ENCODE measurements at places on chromosomes 6 and 20. TPM values are rescaled to one million over a fixed set of nuclear protein-coding genes. Genes with fewer than 3 reads are reported as not detected.

ZNF292 gene
- 36.9 TPM for total RNA-seq

RBM24 gene
- total RNA-seq, result 6.7 TPM

BMP6 gene
- total RNA-seq, result 0.28 TPM

RAET1L gene
- not detected for total RNA-seq

SYNGAP1 gene
- 1.4 TPM for total RNA-seq

TRIM31 gene
- total RNA-seq, result not detected

GRCh38 chr20:53757472-53757913 lies 163.9 kb upstream of the ZNF217 start:
- no peak for DNase-seq

GRCh38 chr6:89745096-89745495 lies 74.5 kb downstream of the MDN1 start:
- DNase-seq, result no peak

DNA sequence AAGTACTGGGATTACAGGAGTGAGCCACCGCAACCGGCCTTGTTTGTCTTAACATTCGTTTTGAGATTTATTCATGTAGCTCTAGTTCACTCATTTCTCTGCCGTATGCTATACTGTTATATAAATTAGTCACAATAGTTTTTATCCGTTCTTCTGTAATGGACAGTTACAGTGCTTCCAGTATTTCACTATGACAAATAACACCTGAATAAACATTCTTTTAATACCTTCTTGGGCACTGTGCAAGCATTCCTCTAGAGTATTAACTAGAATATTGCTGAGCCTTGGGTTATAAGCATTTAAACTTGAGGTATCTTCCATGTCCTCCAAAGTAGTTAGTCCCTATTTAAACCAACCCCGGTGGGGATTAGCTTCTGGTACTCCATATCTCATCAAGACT lies 45.6 kb downstream of the STK38 start:
- no peak for DNase-seq

GRCh38 chr6:74936886-74937285 lies 269.0 kb downstream of the COL12A1 start:
- peak; percentile 38 for DNase-seq

GRCh38 chr6:28587746-28588075 lies 62.0 kb downstream of the GPX5 start:
- no peak for DNase-seq

DNA sequence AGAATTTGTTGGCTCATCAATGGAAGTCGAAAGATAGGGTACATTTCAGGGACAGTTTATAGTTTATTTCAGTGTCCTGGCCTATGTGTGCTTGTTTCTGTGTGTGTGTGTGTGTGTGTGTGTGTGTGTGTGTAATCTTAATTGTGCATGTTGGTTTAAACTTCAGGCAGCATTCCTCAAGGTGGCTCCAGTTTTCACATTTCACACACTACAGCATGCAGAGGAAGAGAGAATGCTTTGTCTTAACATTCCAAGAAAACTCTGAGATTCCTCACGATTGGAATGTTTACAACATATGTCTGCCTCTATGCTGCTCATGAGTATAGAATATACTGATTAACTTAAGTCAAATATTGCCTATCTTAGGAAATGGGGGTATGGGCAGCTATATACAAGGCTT lies 332.6 kb upstream of the EPHA7 start:
- no peak for DNase-seq
